ENCODE measurements at places on chromosomes 7 and 10.

- no peak for DNase-seq
Observed at GRCh38 chr10:102409604-102410428, 8.8 kb downstream of the PSD start.

DNA sequence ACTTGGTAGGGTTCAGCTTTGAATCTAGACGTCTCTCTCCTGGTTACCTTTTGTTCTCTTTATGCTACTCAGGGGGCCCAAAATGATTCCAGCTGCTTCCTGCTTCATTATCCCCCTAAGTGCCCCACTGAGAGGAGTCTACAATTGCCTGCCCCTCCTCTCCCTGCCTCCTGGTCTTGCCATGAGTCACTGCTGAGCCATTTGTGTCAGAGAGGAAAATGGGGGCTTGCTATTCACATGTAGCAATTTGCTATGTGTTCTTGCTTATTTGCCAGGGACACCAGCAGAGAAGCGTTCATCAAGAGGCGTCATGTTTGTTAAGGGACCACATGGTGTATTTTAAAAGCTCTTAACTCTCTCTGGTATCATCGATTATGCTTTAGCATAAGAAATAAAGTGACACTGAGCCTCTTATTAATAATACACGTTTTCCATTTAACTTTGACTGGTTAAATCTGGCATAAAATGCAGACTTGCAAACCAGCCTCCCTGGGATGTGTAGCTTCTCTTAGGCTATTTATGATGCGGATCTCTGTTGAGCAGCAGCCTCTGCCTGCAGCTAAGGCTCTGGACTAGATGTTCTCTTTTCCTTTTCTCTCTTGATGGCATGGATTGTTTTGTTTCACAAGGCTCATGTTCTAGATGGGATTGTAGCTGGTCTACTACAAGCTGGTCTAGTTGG lies 239.3 kb downstream of the AUTS2 start:
- peak; percentile 90 for DNase-seq

DNA sequence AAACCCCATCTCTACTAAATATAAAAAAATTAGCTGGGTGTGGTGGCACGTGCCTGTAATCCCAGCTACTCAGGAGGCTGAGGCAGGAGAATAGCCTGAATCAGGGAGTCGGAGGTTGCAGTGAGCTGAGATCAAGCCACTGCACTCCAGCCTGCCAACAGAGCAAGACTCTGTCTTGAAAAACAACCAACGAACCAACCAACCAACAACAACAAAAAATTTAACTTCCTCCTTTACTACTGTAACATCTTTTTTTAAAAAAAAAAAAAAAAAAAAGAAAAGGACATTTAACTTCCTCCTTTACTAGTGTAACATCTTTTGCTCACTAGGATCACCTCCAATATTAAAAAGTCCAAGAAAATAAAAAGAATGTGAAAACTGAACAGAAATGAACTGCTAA lies 92.3 kb upstream of the TMEM168 start:
- no peak for DNase-seq

- no peak for DNase-seq
Observed at GRCh38 chr7:2299131-2299829, 15.0 kb downstream of the SNX8 start.

DNA sequence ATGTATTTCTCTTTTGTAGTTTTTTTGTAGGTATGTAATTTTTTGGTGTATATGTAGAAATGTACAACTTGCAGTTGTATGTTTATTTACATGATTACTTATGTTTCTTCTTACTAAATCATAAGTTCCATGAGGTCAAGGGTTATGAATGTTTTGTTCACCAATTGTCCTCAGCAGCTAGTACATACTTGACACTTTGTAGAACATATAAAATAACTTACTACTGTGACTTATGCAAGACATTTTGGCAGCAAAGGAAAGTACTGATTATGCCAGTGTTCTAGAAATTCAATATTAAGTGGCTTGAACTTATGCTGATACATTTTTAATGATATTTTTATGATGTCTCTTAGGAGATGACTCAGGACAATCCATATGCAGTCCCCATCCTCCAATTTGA lies 209.6 kb downstream of the DKK1 start:
- DNase-seq = no peak

DNA sequence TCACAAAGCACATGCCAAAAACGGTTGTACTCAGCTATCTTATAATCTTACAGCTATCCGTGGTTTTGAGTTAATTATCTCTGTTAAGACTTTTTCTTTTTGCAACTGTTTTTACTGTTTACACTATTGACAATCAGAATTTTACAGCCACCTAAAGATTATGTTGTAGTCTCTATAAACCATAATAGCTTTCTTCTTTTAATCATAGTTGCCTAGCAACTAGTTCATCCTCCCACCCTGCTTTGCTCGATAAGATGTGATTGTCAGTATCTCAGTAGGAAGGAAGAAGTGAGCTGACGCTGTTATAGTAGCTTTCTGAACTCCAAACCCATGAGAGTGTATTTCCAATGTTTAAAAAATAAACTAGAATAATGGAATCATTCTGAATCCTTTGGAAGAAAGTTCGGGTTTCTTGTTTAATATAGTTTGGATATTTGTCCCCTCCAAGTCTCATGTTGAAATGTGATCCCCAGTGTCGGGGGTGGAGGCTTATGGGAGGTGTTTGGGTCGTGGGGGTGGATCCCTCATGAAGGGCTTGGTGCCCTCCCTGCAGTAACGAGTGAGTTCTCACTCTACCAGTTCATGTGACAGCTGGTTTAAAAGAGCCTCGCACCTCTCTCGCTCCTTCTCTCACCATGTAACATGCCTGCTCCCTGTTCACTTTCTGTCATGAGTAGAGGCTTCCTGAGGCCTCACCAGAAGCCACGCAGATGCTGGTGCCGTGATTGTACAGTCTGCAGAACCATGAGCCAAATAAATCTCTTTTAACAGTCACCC lies 68.1 kb downstream of the SVOPL start:
- no peak for DNase-seq

- no peak for DNase-seq
Observed at GRCh38 chr7:42478717-42479116, 241.7 kb upstream of the GLI3 start.

- no peak for DNase-seq
Observed at GRCh38 chr10:30820261-30820991, 190.9 kb upstream of the LYZL2 start.

DNA sequence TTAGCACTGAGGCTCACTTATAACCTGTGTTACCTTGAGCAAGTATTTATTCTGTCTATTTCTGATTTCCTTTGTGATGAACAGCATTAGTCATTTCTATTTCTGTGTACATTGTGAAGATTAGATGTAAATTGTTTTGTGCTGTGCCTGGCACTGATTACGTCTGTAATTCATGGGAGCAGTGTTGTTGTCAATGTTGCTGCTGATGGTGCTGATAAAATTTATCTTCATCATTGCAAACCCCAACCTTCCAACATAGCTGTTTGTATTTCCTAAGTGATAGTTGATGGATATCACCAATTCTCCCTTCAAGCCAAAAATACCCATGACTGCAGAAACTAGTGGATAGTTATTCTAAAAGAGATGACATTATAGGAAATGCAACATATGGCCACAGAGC lies 400.5 kb upstream of the GRM3 start:
- no peak for DNase-seq

- no peak for DNase-seq
Observed at GRCh38 chr7:50982626-50983025, 199.9 kb upstream of the GRB10 start.

GRCh38 chr10:62726142-62726541 lies 78.4 kb upstream of the ADO start:
- DNase-seq = no peak

DNA sequence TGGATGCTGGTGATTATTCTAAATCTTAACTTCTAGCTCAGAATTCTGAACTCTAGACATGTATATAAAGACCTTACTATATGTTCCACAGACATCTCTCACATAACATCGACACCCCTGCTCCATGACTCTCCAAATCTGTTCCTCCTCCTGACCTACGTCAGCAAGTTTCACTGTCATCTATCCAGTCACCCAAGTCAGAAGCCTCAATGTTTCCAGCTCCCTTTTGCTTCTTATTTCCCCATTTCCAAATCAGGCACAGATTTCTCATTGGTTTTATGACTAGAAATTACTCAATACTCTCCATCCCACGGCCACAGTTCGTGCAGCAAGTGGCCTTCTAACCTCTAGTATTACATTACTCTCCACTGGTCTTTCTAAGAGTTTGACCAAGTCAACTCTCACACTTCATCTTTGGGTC lies 28.5 kb downstream of the EPC1 start:
- no peak for DNase-seq

DNA sequence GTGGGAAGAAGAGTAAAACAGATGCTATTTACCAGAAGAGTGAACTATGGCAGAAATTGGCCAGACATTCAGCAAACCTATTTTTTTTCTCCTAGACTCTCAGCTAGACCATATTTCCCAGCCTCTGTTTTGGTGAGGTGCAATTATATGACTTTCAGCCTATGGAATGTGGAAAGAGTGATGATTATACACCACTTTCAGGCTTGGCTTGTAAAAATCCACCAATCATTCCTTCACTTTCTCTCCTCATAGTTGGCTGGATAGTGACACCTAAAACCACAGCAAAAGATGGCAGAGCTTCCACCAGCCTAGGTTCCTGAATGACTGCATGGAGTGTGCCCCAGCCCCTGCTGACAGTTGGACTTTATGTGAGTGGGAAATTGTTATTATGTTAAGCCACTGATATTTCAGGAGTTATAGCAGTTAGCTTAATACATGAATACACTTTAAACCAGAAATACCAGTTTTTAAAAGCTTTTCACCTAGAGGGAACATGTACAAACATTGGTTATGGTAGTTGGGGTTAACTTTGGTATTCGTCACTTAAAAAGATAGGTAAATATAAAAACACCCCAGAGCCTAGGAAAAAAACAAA lies 19.1 kb upstream of the TNKS2 start:
- no peak for DNase-seq

DNA sequence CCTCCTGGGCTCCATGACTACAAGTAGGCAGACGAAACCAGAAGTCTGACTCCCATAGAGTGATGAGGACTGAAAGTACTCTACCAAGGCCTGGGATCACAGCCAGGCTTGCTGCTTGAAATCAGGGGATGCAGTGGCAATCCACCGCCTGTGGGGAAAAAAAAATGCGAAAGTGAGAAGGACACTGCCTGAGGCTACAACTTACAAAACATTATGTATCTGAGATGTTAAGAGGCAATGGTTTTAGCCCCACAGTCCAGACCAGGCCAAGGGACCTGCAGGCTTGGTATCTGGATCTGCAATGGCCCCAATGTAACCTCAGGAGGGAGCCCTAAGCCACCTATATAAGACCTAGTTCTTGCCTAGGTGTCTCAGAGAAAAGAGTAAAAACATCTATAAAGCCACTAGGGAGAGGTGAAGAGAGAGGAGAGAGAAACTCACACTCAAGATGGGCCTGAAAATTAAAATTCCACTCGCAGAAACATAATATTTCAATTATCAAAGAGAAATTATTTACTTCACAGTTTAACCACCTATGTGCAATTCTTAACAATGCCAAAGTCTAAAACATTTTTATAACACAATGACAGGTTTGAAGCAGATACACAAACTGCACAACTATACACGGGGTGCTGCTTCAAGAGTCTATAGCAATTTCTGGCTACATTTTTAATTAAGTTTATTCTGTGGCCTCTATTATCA lies 13.9 kb downstream of the DNAJC1 start:
- peak; percentile 84 for DNase-seq

DNA sequence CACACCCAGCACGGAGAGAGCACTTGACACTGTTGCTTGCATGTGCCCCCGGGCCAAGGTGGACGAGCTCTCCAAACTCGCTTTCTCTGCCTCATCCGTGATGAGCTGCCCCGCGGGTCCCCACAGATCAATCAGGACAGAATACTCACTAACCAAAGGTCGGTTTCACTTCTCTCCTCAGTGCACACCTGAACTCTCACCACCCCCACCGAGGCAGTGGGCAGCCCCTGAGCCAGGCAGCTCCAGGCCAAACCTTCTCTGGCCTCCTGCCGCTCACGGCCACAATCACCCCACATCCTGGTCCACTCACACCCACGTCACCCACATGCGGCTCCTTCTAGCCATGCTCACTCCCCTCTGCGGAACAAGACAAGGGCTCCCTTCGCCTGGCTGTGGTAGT lies 443.9 kb downstream of the DNAJB6 start:
- DNase-seq = no peak

GRCh38 chr7:100472854-100473499 lies 6.0 kb downstream of the TSC22D4 start:
- DNase-seq = no peak

DNA sequence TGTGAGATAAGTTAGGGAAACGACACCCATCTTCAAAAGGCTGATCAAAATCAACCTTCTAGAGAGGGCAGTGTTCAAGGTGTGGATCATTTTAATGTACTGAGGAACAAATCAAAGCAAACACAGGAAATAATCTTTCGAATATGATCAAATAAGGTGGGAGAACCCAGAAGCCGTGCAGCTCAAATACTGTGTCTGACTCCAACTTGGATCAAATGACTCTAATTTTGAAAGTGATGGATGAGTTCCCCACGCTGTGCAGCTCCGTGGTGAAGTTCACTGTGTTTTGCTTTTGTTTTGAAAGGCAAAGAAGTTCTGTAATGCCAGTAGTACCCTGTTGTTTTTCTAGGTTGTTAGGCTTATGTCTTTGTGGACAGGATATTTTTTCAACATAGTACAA lies 250.9 kb downstream of the SFMBT2 start:
- DNase-seq = no peak

DNA sequence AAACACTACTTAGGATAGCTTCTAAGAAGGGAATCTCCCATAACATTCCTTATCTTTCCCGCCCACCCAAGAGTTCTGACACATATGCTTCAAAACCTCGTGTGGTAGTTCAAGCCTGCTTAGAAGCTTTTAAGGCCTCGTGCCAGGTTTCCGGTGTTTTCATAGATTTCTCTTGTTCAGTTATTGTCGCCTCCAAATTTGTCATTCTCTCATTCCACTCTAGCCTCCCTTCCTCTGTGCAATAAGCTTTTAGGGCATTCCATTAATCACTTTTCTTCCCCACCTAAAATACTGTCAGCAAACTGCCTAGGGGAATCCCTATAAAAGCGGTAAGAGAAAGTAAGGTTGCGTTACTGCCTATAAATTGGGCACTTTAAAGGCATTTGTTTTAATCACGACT lies 718 bp upstream of the BPGM start:
- no peak for DNase-seq

DNA sequence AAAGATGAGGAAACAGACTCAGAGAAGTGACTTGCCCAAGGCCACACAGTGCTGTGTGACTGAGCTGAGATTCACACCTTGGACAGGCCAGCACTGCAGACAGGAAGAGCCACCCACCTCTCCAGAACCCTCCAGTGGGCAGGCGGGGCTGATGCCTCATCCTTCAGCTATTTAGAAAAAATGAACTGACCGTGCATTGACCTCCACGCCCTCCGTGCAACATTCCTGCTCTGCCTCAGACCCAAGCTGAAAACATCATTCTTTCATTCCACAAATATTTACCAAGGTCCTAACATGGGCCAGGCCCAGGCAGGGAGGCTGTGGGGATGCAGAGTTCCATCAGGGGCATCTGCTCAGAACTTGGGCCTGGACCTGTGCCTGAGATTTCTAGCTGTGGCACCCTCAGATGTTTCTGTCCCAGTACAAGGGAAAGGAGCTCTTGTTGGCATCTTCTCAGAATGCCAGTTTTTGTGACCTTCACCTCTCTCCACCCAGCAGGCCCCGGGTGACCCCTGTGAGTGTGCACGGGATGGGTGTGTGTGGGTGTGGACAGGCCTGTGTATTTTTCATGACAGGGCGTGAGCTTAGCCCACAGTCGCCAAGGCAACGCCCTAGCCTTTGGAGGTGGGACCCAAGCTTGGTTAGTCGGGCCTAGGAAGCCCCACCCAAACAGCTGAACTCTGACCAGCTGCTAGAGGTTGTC lies 6.5 kb downstream of the VSIR start:
- peak; percentile 96 for DNase-seq

GRCh38 chr10:130900441-130901160 lies 410.9 kb downstream of the TCERG1L start:
- DNase-seq = peak; percentile 35

- DNase-seq = peak; percentile 64
Observed at GRCh38 chr10:110865186-110865808, 6.4 kb upstream of the PDCD4 start.

Measured in islet precursor cell (in vitro differentiated cells).